ENCODE measurements at places on chromosomes 2 and 18.

DNA sequence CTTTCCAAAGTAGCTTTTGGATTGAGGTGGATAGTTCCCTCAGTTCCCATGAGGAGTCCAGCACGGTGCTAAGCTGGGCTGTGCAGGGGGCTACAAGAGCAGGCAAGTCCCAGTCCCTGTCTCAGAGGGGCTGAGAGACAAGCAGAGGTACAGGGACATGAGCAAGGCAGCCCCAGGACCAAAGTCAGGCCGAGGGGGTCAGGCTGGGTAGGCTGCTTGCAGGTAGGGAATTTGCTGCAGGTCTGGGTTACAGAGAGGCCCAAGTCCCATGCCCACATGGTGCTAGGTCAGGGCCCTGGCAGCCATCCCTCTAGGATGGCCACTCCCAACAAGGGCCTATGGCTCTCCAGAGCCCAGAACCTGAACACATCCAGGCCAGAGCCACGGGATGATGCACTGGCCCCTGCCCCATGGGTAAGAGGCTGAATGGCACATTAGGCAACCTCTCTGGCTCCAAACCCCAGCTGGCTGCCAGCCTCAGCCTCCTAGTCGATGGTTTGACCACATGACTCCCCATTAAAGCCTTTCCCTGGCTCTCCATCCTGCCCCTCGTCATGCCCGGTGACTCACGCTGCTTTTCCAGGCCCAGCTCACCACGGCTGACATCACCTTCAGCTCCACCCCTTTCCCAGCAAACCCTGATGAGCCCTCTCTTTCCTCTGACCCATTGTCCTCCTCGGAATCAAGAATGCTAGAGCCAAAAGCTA is 83.7 kb downstream of the SDC1 start:
- peak; percentile 25 for DNase-seq

DNA sequence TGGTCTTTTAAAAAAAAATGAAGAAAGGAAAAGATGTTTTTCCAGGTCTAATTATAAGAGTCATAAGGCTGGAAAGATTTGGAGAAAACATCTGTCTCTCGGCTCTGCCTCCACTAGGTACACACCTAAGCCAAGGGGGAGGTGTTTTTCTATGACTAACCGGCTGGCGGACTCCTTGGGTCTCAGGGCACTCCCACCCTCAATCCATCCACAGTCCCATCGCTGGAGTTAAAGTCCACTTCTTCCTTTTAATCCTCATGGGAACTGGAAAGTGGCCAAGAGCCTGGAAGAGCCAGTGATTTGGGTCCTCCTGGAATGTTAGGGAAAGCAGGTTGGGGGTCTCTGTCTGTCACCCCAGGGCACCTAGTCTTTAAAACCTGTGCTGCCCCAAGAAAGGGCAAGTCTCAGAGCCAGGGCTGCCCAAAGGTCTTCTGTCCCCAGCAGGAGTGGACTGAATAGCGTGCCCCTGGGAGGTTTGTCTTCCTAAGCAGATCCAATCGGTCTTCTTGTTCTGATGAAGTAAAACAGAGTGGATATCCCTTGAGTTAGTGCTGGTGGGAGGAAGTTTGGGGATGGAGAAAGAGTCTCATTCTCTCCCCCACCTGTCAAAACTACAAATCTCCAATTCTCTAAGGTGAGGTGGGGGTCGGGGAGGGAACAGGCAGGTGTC is 66.4 kb downstream of the MCFD2 start:
- DNase-seq: no peak

GRCh38 chr18:13620206-13620672 is 106.1 kb downstream of the FAM210A start:
- DNase-seq: no peak

- DNase-seq: no peak
Observed at GRCh38 chr2:146209842-146210275, 1635.0 kb upstream of the ACVR2A start.

DNA sequence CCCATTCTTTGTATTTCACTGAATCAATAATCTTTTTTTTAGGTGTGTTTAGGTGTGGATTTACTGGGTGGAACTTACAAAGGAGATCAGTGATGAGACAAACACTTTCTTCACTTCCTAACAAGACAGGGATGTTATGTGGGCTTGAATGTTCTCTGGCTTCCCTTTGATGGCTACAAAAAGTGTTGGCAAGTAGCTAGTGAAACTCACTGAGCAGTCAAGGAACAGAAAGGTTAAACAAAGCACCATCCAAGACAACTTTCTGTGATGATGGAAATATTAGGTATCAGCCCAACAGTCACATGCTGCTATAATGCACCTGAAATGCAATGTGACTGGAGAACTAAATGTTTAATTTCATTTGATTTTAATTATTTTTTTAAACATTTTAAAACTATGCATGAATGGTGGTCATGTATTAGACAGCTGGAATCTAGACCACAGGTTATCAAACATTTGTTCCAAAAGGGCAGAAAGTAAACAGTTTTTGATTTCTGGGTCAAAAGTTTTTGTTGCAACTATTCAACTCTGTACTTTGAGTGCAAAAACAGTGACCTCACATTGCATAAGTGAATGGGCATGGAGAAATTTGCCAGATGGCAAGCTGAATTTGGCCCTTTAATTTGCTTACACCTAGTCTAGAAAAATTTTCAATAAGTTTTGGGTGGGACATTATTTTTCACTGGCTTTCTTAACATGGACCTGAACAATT is 1272.7 kb upstream of the TMEFF2 start:
- no peak for DNase-seq

- no peak for DNase-seq
Observed at GRCh38 chr2:45889053-45889452, 237.6 kb downstream of the PRKCE start.

DNA sequence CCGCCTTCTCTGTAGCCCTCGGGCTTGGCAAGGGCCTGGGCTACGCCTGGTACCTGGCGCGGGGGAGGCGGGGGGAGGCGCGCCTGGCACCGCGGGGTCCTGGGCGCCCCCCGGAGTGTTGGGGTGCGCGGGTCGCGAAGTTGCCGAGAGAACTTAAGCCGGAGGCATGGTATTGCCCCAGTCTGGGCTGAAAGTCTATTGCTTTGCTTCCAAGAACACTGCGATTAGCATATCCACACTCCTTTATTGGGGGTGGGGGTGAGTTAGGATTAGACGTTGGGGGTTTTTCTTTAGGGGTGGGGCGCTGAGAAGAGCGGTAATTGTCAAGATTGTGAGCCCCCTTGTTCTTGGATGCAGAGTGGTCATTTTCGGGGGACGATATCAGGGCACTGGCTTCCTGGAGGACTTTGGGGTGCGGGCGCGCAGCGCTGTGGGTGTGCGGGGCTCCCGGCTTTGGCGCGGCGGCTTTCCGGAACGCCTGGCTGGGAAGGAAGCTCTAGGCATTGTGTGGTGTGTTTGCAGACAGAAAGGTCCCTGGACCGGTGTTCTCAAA is 798 bp downstream of the TANC1 start:
- DNase-seq: no peak

- no peak for DNase-seq
Observed at GRCh38 chr18:22933966-22934423, 867 bp downstream of the RBBP8 start.

GRCh38 chr18:48574667-48575300 is 36.0 kb downstream of the CTIF start:
- no peak for DNase-seq

GRCh38 chr2:36951574-36951973 is 14.8 kb downstream of the STRN start:
- DNase-seq: no peak

DNA sequence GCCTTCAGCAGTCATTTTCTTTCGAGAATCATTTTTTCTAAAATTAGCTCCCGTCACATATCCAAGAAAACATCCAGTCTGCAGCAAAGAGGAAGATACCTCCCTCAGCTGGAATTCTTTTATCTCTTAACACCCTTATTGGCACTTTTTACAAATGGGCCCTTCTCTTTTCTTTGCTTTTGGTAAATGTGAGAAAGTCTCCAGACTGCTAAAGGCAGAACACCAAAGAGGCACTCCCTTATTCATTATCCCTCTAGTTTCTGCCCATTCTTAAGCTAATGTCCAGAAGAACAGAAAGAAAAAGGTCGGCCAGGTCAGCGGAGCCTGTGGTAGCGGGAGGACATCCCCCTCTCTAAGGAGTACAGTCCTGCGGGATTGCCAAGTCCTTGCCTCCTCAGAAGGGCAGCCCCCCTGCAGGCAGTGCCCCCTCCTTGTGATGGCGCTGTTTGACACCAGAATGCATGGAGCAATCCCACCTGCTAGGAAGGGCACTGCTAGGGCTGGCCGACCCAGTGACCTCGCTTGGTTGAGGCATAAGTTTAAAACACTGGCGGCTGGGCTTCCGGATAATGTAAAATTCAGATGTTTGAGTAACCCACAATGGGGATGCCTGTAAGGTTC is 34.0 kb downstream of the ST6GAL2 start:
- DNase-seq: no peak

DNA sequence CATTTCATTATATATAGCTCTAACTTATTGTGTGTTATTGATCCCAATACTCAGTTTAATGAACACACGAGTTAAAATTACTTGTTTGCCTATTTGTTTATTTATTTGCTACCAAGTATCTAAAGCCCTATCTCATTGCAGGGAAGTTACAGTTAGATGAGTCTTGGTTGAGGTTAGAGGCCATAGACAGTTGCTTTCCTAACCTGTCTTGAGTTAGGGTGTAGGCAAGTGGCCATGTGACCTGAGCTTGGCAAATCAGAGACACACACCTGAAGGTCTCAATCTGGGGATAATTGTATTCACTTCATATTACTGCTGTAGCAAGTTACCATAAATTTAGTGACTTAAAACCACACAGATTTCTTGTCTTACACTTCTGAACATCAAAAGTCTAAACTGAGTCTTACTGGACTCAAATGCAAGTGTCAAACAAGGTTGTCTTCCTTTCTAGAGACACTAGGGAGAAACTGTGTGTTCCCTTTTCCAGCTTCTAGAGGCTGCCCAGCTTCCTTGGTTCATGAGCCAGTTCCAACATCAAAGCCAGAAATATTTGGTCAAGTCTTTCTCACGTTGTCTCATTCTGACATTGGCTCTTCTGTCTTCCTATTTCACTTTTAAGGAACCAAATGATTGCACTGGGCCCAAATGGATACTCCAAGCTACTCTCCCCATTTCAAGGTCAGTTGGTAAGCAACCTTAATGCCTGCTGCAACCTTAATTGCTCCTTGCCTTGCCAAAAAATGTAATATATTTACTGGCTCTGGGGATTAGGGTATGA is 39.7 kb downstream of the COL3A1 start:
- no peak for DNase-seq

- DNase-seq: no peak
Observed at GRCh38 chr2:135005753-135006152, 41.5 kb downstream of the MAP3K19 start.

GRCh38 chr2:120772261-120772660 is 36.6 kb downstream of the GLI2 start:
- DNase-seq: no peak

DNA sequence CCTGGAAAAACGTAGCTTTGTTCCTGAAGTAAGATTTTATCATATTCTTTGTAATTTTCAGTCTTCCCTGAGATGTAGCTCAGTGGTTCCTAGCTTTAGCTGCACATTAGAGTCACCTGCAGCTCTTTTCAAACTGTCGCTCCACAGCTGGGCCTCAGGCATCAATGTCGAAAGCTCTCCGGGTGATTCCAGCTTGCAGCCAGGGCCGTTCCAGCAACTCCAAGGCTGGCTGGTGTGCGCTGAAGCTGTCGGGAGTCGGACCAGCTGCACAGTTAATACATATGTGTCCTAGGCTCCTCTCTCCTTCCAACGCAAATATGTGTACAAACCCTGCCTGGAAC is 609 bp upstream of the ZNF2 start:
- DNase-seq: no peak

- DNase-seq: no peak
Observed at GRCh38 chr2:66948234-66948633, 448.9 kb upstream of the ETAA1 start.

DNA sequence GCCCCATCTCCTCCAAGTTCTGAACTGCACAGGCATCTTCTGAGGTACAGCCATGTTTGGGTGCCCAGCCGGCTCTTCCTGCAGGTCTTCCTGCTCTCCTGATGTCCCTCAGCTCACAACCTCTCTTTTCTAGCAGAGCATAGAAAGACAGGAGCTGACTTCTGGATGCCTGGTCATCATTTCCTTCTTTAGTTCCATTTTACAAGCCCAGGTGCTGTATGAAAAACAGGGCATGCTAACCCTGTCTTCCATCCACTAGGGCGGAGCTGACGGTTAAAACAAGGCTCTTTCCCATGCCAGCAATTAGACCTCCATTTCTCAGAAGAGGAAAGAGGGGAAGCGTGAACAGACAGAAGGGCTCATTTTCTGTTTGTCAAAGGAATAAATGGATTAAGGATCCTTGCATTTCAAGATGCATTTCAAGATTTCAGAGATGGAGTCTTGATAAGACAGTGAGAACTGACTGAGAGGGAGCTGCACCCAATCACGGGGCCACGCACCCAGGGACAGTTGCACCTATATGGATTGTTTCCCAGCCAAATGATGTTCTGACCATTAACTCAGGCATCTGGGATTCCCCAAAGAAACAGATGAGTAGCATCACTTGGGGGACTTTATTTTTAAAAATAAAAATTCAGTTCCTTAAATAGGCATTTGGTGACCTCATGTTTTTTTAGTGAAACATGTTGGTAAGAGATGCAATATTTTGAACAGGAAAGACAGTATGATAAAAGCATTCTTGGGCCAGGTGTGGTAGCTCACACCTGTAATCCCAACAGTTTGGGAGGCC is 45.8 kb upstream of the EML6 start:
- no peak for DNase-seq

- DNase-seq: no peak
Observed at GRCh38 chr2:105611811-105612424, 132.8 kb upstream of the NCK2 start.

- no peak for DNase-seq
Observed at GRCh38 chr2:218880102-218880858, at the start of gene WNT10A. Gene WNT10A (plus strand): TSS chr2:218880852. CDS start chr2:218880996, 144 bp downstream.

GRCh38 chr2:202221873-202222272 is 16.5 kb downstream of the SUMO1 start:
- DNase-seq: no peak

- DNase-seq: no peak
Observed at GRCh38 chr2:31674446-31674845, 93.7 kb upstream of the SRD5A2 start.

- no peak for DNase-seq
Observed at GRCh38 chr2:142065156-142065555, 65.7 kb downstream of the LRP1B start.

- no peak for DNase-seq
Observed at GRCh38 chr18:6835345-6835744, 105.8 kb downstream of the ARHGAP28 start.

Measured in tibial nerve (tissue), 4 donors.